ENCODE measurements at places on chromosomes 5 and 9.

DNA sequence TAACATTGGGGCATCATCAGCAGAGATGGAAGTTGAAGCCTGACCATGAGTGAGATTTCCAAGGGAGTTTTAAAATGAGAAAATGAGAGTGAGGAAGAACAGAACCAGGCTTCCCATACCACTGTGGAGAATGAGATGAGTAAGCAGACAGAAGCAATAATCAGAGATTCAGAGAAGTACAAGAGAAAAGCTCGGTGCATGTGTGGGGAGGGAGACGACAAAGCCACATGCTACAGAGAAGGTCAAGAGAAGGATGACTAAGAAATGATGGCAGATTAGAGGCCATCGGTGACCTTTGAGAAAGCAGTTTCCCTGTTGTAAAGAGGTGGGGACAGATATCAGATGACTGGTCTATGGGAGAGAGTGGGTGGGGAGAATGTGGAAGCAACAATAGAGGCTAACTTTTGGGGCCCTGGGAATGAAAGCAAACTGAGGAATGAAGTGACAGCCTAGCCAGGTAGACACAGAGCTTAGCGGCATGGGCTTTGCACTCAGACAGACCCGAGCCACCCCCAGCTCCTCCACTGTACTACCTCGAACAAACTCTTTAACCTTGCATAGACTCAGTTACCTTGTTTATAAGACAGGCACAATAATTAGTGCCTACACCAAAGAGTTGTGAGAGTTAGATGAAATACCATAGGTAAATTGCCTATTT, 207.7 kb downstream of the PIK3R1 start:
- DNase-seq: no peak

GRCh38 chr9:126293522-126293889, 33.1 kb upstream of the MVB12B start:
- no peak for DNase-seq

GRCh38 chr5:149680810-149681221, 49.3 kb upstream of the PPARGC1B start:
- no peak for DNase-seq

GRCh38 chr5:10125116-10125515, 124.6 kb downstream of the ATPSCKMT start:
- no peak for DNase-seq
